ENCODE measurements at places on chromosomes 16 and 17. TPM values are rescaled to one million over a fixed set of nuclear protein-coding genes. Genes with fewer than 3 reads are reported as not detected.

DNA sequence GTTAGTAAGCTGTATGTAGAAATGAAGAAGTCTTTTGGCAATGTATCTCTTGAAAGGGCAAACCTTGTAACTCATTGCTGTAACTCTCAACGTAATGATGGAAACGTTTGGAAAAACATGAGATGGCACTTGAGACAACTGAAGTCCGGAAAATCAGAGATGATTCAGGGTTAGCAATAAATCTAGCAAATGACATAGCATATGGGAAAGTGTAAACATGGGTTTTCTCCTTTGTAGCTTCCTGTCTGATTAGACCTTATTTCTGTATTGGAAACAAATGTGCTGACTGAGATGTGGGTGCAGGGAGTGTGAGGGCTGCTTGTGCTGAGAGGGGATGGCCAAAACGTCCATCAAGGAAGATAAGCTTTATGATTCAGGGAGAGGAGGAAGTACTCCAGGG lies 110.7 kb upstream of the FAM20A start:
- no peak overlapping the region for H3K27ac ChIP-seq
- no peaks in the 10 kb centered on the region for H3K4me1 ChIP-seq
- no peak overlapping the region for H3K4me3 ChIP-seq
- H3K36me3 ChIP-seq: no peaks in the 10 kb centered on the region
- no peak for DNase-seq
- H3K27me3 ChIP-seq: peaks cover 50% of the 10 kb centered on the region

- peaks cover 27% of the 10 kb centered on the region for H3K27me3 ChIP-seq
- H3K4me3 ChIP-seq: no peak overlapping the region
- H3K27ac ChIP-seq: no peak overlapping the region
- no peaks in the 10 kb centered on the region for H3K36me3 ChIP-seq
- DNase-seq: no peak
These were observed 3.6 kb downstream of the ABCC12 start for GRCh38 chr16:48152226-48152625.

- no peak overlapping the region for H3K4me3 ChIP-seq
- H3K27ac ChIP-seq: no peak overlapping the region
- H3K4me1 ChIP-seq: peaks cover 14% of the 10 kb centered on the region
- no peaks in the 10 kb centered on the region for H3K27me3 ChIP-seq
These were observed 32.9 kb downstream of the KSR1 start for GRCh38 chr17:27489045-27489715.

DNA sequence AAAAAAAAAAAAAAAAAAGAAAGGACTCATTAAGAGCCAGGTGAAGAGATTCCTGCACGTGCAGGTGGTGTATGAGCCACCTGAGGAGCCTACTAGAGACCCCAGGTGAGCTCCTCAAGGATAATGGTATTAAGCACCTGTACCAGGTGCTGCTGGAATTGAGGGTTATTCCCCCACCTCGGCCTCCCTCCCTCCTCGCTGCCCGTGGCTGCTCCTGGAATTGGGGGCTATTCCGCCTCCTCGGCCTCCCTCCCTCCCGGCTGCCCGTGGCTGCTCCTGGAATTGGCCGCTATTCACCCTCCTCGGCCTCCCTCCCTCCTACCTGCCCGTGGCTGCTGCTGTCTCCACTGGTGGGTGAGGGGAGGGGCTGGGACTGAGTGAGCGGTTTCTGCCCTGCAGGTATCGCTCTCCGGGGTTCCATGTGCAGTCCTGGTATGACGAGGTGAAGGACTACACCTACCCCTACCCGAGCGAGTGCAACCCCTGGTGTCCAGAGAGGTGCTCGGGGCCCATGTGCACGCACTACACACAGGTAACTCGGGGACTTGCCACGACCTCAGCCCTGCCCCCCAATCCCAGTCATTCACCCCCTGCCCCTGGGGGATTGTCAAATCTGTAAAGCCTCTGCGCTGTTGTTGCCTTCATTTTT lies 29.3 kb downstream of the CRISPLD2 start:
- peaks cover 5% of the 10 kb centered on the region for H3K36me3 ChIP-seq
- peaks cover 23% of the 10 kb centered on the region for H3K4me1 ChIP-seq
- no peak for DNase-seq
- no peaks in the 10 kb centered on the region for H3K27me3 ChIP-seq

DNA sequence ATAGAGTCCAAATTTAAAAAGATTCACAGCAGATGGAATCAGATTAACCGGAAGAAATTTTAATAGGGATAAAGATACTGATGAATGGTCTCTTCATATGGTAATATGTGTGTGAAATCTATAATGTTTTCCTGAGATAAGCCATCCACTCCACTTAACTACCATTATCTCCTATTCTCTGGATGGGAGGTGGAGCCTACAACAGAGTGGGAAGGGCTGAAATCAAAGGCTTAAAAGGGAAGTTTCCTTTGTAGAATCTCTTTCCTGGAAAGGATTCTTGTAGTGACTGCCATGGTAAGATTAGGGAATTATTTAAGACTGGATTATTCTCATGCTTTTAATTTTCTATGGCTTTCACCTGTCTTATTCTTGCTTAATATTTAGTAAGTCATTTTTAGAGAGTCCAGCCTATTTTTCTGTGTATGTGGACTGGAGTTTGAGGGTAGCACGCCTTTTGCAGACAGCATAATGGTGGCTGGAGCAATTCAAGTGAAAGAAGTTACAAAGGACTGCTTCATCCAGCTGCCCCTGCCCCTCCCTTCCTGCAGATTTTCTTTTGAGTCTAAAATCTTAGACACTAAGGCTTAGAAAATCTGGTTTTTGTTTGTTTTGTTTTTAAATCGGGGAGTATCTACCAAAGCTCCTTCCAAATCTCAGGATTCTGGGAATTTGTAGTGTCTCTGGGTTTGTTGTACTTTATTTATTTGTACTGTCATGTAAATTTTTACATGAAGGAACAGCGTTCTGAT lies 26.5 kb downstream of the KAT7 start:
- no peak for DNase-seq
- no peaks in the 10 kb centered on the region for H3K27me3 ChIP-seq
- no peak overlapping the region for H3K4me3 ChIP-seq
- no peak overlapping the region for H3K27ac ChIP-seq

DNA sequence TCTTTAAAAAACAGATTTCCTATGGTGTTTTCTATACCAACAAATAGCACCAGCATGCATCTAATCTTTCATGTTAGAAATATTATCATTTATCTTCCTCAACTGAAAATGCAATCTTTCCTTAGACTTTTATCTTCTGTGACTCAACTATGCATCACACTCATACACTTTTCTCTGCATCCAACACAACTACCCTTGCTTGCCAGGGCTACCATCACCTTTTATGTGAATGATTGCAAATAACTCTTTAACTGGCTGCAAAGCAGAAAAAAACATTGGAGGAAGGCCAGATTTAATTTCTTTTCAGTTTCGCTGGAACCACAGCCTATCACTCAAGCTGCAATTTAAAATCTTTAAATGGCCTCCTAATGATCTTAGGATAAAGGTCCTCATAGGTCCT lies 212.9 kb downstream of the CDH8 start:
- H3K27ac ChIP-seq: no peak overlapping the region
- no peaks in the 10 kb centered on the region for H3K4me1 ChIP-seq
- H3K4me3 ChIP-seq: no peak overlapping the region
- H3K36me3 ChIP-seq: no peaks in the 10 kb centered on the region

GRCh38 chr17:6070913-6071511 lies 833 bp downstream of the WSCD1 start:
- DNase-seq: no peak
- no peak overlapping the region for H3K4me3 ChIP-seq
- H3K27ac ChIP-seq: no peak overlapping the region
- H3K27me3 ChIP-seq: peaks cover 83% of the 10 kb centered on the region
- H3K36me3 ChIP-seq: no peaks in the 10 kb centered on the region

GRCh38 chr17:6684881-6685767 lies 28.0 kb downstream of the SLC13A5 start:
- H3K4me3 ChIP-seq: no peak overlapping the region
- peaks cover 31% of the 10 kb centered on the region for H3K27me3 ChIP-seq
- no peak for DNase-seq
- no peak overlapping the region for H3K27ac ChIP-seq
- peaks cover 8% of the 10 kb centered on the region for H3K4me1 ChIP-seq
- no peaks in the 10 kb centered on the region for H3K36me3 ChIP-seq

GRCh38 chr16:81310045-81310644 lies 4.6 kb upstream of the GAN start:
- H3K4me3 ChIP-seq: no peak overlapping the region
- H3K27me3 ChIP-seq: no peaks in the 10 kb centered on the region
- DNase-seq: no peak
- peaks cover 22% of the 10 kb centered on the region for H3K36me3 ChIP-seq
- H3K27ac ChIP-seq: no peak overlapping the region

GRCh38 chr16:56626685-56627084 lies 1.1 kb downstream of the MT1E start:
- no peak overlapping the region for H3K27ac ChIP-seq
- H3K27me3 ChIP-seq: peaks cover 52% of the 10 kb centered on the region
- peaks cover 26% of the 10 kb centered on the region for H3K4me1 ChIP-seq
- DNase-seq: no peak
- peaks cover 11% of the 10 kb centered on the region for H3K36me3 ChIP-seq
- H3K4me3 ChIP-seq: no peak overlapping the region

GRCh38 chr16:86575754-86576557 lies 2.4 kb upstream of the FOXL1 start:
- peaks cover 71% of the 10 kb centered on the region for H3K36me3 ChIP-seq
- H3K4me1 ChIP-seq: peaks cover 56% of the 10 kb centered on the region
- H3K27ac ChIP-seq: peak overlapping the region; percentile 88
- peak; percentile 97 for DNase-seq
- H3K27me3 ChIP-seq: no peaks in the 10 kb centered on the region

DNA sequence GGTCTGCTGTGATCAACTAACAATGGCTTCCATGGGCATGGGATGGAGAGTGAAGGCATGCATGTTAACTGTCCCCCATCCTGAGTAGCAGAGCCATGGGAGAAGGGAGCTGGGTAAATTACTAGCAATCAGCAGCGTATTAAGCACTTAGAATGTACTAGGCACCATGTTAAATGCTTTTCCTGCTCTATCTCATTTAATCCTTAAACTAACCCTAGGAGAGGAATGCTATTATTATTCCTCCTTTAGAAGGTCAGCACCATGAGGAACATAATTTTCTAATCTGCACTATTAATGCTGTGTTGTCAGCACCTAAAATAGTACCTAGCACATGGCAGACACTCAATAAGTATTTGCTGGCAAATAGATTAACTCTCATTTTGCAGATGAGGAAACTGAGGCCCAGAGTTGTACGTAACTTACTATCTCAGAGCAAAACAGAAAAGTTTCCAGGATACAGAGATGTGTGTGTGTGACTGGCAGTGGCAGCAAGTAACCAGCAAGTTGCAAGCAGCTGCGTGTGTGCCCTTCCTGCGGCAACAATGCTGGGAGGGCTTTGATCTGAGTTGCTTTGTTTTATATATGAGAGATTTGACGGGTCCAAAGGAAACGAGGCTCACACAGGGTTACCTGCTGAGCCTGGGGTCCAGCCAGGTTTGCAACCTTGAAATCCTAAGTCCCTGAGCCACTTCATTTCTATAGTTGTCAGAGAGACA lies 6.5 kb upstream of the KLHL36 start:
- H3K27me3 ChIP-seq: peaks cover 34% of the 10 kb centered on the region
- peaks cover 4% of the 10 kb centered on the region for H3K36me3 ChIP-seq
- H3K27ac ChIP-seq: no peak overlapping the region

GRCh38 chr16:13036600-13036999 lies 135.2 kb downstream of the SHISA9 start:
- no peak overlapping the region for H3K4me3 ChIP-seq
- H3K27me3 ChIP-seq: no peaks in the 10 kb centered on the region
- no peak overlapping the region for H3K27ac ChIP-seq
- DNase-seq: peak; percentile 20

DNA sequence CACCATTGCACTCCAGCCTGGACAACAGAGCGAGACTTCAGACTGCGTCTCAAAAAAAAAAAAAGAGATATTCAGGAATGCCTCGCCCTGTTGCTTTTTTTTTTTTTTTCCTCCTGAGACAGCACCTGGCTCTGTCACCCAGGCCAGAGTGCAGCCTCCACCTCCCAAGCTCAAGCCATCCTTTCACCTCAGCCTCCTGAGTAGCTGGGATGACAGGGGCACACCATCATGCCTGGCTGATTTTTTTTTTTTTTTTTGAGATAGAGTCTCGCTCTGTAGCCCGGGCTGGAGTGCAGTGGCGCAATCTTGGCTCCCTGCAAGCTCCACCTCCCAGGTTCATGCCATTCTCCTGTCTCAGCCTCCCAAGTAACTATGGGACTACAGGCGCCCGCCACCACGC lies 8.0 kb downstream of the PHAF1 start:
- H3K4me3 ChIP-seq: no peak overlapping the region
- H3K4me1 ChIP-seq: peaks cover 20% of the 10 kb centered on the region
- no peak overlapping the region for H3K27ac ChIP-seq
- no peaks in the 10 kb centered on the region for H3K27me3 ChIP-seq

- no peak overlapping the region for H3K4me3 ChIP-seq
- H3K4me1 ChIP-seq: no peaks in the 10 kb centered on the region
- DNase-seq: no peak
- no peaks in the 10 kb centered on the region for H3K27me3 ChIP-seq
- no peak overlapping the region for H3K27ac ChIP-seq
These were observed 46.8 kb downstream of the TMEM235 start for GRCh38 chr17:78278139-78278741.

- DNase-seq: no peak
- H3K36me3 ChIP-seq: no peaks in the 10 kb centered on the region
These were observed 166.2 kb upstream of the KCNJ16 start for GRCh38 chr17:69908626-69909368.

- no peak overlapping the region for H3K27ac ChIP-seq
- peaks cover 33% of the 10 kb centered on the region for H3K27me3 ChIP-seq
- no peak for DNase-seq
- H3K4me1 ChIP-seq: no peaks in the 10 kb centered on the region
These were observed 98.1 kb upstream of the AXIN2 start for GRCh38 chr17:65659512-65659911.

DNA sequence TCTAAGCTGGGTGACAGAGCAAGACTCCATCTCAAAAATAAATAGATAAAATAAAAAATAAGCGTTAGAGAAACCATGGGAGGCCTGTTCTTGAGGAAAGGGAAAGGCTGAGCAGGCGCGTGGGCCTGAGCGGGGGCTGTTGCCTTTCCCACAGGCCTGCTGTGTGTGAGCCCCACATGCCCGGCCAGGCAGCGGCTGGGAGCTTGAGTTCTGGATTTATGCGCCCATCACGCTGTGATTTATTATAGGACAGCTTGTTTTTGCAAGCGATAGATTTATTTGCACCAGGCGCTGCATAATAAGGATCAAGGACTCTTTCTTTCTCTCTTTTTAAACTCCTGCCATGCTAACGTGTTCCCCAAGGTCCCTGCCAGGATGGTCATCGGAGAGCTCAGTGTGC lies 14.8 kb upstream of the WFDC1 start:
- H3K27ac ChIP-seq: no peak overlapping the region
- no peak overlapping the region for H3K4me3 ChIP-seq
- H3K27me3 ChIP-seq: peaks cover 45% of the 10 kb centered on the region
- no peak for DNase-seq

GRCh38 chr17:27218041-27218440 lies 75.9 kb upstream of the WSB1 start:
- no peak overlapping the region for H3K27ac ChIP-seq
- H3K4me3 ChIP-seq: no peak overlapping the region
- no peaks in the 10 kb centered on the region for H3K27me3 ChIP-seq
- peaks cover 14% of the 10 kb centered on the region for H3K4me1 ChIP-seq

GRCh38 chr17:16406742-16407674 lies 8.4 kb upstream of the TRPV2 start:
- DNase-seq: peak; percentile 20
- H3K4me3 ChIP-seq: peak overlapping the region; percentile 64
- no peaks in the 10 kb centered on the region for H3K27me3 ChIP-seq
- H3K36me3 ChIP-seq: peaks cover 6% of the 10 kb centered on the region
- no peaks in the 10 kb centered on the region for H3K4me1 ChIP-seq

C16orf96 gene
- not detected for total RNA-seq

KAT2A gene
- 94.7 TPM for total RNA-seq

ST6GALNAC2 gene
- total RNA-seq: 10.5 TPM

EPN3 gene
- total RNA-seq: 45.1 TPM

COL1A1 gene
- total RNA-seq: 9.4 TPM

ATMIN gene
- 61.3 TPM for total RNA-seq

NUTF2 gene
- total RNA-seq: 224 TPM

All from Calu3 (cell line).